ENCODE measurements at places on chromosomes 16 and 17.

GRCh38 chr16:25426829-25427228, 169.2 kb upstream of the ZKSCAN2 start:
- no peak for DNase-seq

- no peak for DNase-seq
These were observed 4.4 kb downstream of the TPSAB1 start for GRCh38 chr16:1244881-1245280.

DNA sequence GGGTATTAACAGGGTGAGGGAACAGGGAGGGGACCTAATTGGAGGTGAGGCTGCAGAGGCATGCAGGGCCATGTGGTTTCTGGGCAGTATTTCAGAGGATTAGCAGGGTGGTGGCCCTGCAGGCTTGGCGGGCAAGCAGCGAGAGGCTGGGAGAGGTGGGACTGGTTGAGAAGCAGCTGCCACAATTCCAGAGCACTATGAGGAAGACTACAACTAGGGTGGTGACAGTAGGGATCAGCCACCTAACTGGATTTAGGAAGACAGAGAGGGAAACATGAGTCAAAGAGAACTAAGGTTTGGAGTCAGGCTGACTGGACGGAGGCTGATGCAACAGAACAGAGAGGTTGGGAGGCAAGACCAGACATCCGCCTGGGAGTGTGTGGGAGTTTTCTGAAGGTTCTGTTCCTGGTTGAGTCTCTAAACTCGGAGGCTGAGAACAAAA, 12.3 kb downstream of the ALOXE3 start:
- no peak for DNase-seq

DNA sequence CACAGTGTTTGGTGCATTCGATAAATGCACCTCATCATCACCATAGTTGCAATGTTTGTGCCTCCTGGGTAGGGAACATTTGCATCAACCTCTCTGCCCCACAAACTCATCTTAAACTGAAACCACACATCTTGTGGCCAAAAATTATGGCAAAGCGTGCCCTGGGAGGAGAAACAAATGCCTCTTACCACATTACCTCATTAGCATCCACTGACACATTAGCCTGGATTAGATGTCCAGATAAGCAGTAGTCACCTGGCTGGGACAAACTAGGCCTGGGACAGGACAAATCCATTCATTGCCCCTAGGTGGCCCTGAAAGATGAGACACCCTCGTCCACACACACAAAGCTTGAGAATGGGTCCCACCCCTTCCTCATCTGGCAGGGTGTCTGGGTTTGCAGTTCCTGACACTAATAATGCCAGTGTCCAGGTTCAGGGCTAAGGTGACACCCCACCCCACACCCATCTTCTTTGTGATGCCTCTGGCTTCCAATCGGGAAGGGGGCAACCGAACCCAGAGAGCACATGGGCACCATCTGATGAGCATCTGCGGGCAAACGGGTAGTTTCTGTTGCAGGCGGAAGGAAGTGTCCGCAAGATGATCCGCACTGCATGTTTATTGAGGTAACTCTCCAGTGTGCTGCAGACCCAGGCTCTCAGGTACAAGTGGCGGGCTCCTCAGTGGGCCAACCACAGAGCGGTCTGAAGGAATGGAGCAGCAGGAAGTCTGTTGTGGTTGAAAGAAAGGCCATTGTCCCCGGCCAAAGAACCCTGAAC, 8.6 kb downstream of the XYLT1 start:
- DNase-seq, result no peak

- peak; percentile 44 for DNase-seq
These were observed 179.8 kb downstream of the KATNIP start for GRCh38 chr16:27729516-27730304.
